ENCODE measurements at places on chromosomes 16 and 17. TPM values are rescaled to one million over a fixed set of nuclear protein-coding genes. Genes with fewer than 3 reads are reported as not detected.

- no peak for DNase-seq
Measured at GRCh38 chr17:7258731-7259554, 3.3 kb downstream of the CLDN7 start.

DNA sequence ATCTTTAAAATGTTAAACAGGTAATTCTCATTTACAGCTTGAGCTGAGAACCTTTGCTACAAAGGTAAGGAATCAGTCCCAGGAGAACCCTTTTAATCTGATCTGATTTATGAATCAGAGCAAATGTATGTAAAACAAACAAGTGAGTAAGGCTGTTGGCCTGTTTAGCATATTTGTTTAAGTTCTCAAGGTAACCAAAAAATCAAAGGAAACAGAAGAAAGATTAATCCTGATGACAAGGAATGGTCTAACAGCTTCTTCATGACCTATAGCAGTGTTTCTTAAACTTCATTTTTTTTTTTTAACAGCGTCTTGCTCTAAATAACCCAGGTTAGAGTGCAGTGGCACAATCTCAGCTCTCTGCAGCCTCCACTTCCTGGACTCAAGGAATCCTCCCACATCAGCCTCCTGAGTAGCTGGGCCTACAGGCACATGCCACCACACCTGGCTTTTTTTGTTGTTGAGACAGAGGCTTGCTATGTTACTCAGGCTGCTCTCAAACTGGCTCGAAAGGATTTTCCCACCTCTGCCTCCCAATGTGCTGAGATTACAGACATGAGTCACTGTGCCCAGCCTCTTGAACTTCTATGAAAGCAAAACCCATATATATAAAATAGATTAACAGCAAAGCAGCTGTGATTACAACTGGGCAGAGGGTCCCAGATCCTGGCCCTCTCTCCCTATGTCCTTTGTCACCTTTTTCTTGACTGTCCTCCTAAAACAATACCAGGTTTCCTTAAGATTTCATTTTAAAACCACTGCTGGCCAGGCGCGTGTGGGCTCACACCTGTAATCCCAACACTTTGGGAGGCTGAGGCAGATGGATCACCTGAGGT lies 5.1 kb upstream of the JPT1 start:
- DNase-seq = peak; percentile 16

DNA sequence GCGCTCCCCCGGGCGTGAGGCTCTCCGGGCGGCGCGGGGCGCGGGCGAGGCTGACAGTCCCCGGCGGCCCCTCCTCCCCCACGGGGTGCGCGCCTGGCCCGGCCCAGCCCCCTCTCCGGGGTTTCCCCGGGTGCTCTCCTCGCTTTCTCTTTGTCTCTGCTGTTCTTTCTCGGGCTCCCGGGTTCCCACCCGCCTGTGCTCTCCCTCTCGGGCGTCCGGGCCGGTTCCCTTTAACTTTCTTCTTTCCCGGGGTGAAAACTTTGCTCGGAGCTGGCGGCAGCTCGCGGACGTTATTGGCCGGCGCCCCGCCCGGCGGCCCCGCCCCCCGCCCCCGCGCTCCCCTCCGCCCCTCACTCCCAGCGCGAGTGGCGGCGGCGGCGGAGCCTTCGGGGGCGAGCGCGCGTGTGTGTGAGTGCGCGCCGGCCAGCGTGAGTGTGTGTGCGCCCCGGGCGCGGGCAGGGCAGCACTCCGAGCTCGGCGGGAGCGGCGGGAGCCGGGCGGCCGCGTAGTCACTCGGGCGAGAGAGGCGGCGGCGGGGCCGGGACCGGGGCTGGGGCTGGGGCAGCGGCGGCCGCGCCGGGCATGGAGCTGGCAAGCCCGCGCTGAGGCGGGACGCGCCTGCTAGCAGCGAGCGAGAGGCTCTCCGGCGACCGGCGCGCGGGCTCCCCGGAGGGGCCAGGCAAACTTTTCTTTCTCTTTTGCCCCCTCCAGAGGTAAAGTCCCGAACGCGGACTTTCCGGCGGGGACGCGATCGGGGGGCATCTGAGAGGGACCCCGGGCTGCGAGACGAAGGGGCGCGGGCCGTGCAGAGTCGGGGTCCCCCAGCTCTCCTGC lies at the start of gene NTN1:
Gene NTN1 (plus strand): TSS at position 353 of the 834 bp plus-strand sequence. CDS start 864 bp downstream, outside the sequence.
- DNase-seq = no peak

GRCh38 chr17:8079291-8080207 lies 8.0 kb downstream of the ALOX12B start:
- DNase-seq = no peak

DNA sequence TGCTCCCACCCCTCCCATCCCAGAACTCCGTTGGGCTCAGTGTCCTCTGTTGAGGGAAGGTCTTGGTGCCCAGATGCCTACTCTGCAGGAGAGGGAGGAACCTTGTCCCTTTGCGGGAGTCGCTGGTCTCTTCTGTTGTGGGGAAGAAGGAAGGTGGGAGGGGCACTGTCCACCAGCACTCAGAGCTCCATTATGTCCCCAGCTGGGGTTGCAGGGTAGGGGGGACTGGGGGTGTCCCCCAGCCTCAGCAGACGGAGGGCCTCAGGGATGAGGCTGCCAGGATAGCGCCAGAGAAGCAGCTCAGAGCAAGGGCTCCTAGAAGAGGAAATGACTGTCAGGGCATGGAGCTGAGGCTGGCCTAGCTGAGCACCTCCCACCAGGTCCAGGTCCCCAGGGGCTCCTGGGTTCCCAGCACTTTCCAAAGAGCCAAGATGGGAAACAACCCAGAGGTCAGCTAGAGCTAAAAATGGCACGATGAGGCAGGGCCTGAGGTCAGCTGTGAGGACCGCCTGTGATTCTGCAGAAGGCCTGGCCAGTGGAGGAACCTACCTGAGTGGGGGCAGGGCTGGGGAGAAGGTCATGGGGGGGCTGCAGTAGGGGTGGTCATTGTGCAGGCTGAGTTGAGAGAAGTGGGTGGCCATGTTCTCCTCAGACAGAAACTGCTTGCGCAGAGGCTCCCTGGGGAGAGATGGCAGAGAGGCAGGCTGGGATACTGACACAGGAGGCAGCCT lies 893 bp downstream of the HCFC1R1 start:
- no peak for DNase-seq

DNA sequence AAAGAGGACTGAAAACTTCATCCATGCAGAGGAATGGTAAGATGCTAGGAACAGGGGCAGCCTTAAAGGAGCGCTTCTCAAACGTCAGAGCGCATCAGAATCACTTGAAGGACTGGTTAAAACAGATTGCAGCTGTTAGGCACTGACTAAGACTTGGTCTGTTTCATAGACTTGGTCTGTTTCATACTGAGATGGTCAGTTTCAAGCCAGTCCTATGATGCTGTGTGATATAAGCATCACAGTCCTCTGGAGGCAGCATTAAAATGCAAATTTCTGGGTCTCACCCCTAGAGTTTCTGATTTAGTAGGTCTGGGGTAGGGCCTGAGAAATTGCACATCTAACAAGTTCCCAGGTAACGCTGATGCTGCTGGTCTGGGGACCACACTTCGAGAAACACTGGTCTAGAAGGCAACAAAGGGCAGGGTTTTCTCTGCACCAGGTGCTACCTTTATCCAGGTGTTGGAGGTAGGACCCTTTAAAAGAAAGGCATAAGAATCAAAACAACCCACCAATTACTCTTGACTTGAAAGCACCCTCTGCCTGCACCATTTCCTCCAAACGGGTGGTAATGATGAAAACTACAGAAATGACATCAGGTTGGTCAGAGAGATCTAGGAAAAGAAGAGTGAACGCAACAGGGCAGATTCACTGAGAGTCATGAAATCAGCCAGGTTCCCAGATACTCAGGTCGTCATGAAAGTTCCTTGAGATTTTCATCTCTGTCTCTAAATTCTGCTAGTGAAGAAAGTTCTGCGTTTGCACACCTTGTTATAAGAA lies 95.0 kb upstream of the RCVRN start:
- no peak for DNase-seq

DNA sequence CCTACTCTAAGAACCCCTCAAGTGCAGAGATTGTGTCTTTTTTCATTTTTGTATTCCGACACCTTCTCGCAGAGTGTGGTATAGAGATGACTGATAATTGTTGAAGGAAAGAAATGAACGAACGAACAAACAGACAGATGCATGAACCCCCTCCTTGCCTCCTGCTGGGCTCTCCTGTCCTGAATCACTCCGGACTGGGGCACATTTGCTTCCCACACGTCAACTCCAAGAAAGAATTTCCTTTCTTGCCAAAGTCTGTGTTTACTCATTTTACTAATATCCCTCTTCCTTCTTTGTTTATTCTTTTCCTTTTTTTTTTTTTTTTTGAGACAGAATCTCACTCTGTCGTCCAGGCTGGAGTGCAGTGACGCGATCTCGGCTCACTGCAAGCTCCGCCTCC lies 37.5 kb upstream of the BHLHA9 start:
- no peak for DNase-seq

DNA sequence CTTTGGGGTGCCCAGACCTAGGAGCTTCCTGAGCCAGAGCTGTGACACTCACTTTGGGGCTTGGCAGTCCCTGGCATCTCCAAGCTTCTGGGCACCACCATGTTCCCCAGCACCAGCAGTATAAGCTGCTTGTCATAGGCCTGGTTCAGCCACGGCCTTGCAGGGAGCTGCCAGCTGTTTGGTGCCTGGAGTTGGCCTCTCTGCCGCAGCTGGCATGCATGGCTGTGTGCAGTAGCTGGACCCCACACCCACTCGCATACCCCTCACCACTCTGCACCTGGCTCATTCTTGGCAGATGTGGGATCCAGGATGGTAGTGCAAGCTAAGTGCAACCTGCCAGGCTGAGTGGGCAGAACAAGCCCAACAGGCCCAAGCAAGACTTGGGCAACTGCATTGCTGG lies 73.4 kb upstream of the BRD7 start:
- DNase-seq = peak; percentile 28

DNA sequence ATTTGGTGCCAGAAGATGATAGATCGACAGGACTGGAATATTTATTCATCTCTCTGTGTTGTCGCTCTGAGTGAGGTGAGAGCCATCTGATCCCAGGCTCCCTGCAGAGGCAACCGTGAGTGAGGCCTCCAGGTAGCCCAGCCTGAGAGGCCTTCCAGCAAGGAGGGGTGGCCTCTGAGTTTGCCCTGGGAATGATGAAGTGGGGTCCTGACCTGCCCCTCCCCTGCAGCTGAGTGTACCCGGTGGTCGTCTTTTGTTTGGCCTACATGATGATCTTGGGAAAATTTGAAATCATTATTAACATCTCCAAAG lies 86.4 kb downstream of the CBLN1 start:
- no peak for DNase-seq

DNA sequence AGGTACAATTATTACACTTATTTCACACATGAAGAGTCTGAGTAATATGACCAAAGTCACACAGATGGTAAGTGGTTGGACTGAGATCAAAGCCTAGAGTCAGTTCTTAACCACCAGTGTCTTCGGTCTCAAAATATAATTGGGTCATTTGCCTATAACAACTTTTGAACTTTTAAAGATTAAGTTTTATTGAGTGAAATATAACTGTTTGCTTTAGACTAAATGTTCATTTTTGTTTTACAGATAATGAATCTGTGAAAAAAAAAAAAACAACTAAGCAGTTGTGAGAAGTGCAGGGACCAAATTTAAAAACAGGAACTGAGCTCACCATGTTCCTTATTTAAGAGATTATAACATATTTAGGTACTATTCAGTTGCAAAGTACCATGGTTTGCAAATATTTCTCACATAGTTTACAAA lies 150.1 kb downstream of the ITFG1 start:
- DNase-seq = no peak

GRCh38 chr17:82407255-82407654 lies 10.9 kb upstream of the HEXD start:
- no peak for DNase-seq

DNA sequence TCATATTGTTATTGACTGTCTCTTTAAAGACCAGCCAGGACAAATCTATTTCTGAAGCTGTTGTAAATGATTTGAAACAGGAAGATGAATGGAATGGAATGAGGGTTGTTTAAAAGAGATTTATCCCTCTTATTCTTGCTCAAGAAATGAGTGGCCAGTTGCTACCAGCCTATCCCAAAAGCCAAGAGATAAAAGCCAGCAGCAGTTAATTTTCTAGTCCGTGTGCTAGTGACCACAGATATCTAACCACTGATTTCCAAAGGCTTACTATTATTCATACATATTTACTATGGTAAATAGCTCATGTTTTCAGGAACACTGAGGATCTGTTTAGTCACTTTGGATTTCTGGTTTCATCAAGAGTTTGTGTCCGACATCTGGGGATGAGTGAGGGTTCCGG lies 105.7 kb downstream of the CDH13 start:
- DNase-seq = no peak

- DNase-seq = no peak
Measured at GRCh38 chr17:704111-704864, 10.4 kb downstream of the VPS53 start.

GRCh38 chr17:2457913-2458312 lies 53.8 kb downstream of the METTL16 start:
- no peak for DNase-seq

DNA sequence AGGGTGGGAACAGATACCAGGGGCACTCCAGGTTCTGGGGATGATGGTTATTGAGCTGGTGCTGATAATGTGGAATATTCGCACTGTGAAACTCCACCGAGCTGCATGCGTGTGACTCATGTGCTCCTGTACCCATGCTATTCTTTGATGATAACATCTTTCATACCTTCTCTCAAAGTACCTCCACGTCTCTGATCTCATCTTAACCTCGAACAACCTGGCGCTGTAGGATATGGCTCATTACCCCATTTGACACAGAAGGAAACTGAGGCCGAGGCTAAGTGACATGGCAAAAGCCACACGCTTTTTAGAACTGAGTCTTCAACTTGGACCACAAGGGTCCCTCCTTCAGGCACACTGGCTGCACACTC lies 30.2 kb upstream of the MRPS23 start:
- no peak for DNase-seq

The PHLPP2 gene
- 3.5 TPM for total RNA-seq

The TNFRSF13B gene
- 3.8 TPM for total RNA-seq

The CDYL2 gene
- 2.8 TPM for total RNA-seq

The SLC22A31 gene
- total RNA-seq = 6.6 TPM

The CACNG5 gene
- total RNA-seq = not detected
